ENCODE measurements at places on chromosomes 16 and 17.
A peak's percentile ranks its signal among the peaks of the same experiment; 100 is the strongest.

DNA sequence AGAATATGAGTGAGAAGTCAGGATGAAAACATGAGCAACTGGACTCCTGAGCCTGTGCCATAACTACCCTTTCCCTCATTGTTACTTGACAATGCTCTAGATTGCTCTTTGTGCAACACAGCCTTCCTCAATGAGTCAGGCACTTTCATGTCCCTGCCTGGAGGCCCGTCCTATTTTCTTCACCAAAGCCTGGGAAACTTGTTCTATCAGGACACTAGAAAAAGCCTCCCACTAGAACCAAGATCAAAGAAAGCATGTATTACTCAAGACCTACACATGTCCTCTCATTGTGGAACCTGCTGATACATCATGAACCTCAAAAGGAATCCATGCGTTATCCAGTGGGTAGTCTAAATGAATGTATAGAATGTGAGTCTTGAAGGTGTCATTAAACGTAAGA, 624.5 kb downstream of the TOX3 start:
- no peak for DNase-seq

DNA sequence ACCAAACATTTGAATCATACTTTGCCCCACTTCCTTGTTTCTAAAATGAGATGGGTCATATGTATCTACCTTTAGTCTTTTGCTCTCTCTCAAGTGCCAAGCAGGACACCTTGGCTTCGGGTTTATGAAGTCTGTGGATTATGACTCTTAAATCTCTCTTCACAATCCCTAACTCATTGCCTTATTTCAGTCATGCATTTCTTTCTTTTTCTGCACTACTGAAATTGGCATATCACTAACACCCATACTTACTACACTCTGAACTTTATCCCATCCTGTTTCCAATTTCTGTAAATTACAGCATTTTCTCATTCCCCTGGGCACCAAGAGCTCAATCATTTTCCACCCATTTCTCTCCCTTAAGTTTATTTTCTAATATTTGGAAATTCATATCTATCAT, 42.0 kb downstream of the ABCA9 start:
- DNase-seq: no peak

GRCh38 chr17:59342681-59343131, 11.3 kb downstream of the YPEL2 start:
- no peak for DNase-seq

GRCh38 chr17:75764711-75765421, at the start of gene GALK1:
Gene GALK1 (minus strand): TSS chr17:75765192. CDS start chr17:75765136, 56 bp downstream.
- peak; percentile 39 for DNase-seq

DNA sequence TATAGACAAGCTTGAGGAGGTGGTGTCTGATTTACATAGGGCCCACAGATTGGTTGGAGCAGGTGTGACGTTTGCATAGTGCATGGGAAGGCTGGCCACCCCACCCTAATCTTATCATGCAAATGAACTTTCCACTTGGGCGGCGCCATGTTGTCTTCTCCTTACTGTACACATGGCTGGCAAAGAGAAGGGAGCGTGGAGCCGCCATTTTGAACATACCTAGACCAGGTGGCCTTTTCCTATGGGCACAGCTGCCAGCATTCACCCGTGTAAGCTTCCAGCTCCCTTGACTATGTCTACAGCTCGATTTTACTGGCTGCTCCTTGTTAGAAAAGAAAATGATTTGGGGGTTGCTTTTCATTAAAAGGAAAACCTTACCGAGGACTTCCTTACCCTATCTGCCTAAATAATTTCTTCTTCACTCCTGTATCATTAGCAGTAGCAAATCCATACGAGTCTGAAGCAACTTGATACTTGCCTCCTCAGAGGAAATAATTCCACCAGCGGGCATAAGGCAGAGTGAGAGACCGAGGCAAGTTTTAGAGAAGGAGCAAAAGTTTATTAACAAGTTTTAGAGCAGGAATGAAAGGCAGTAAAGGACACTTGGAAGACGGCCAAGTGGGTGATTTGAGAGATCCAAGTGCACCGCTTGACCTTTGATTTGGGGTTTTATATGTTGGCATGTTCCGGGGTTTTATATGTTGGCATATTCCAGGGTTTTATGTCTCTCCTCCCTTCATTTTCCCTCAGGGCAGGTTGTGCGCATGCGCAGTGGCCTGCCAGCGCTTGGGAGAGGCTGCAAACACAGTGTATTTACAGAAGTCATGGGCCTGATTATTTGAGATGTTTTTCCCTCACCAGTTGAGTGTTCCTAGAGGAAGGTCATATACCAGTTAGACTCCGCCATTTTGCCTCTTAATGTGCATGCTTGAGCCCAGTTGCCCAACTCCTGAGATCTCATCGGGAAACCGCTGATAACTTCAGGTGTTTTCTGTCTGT, 65.7 kb downstream of the MARF1 start:
- peak; percentile 99 for DNase-seq

DNA sequence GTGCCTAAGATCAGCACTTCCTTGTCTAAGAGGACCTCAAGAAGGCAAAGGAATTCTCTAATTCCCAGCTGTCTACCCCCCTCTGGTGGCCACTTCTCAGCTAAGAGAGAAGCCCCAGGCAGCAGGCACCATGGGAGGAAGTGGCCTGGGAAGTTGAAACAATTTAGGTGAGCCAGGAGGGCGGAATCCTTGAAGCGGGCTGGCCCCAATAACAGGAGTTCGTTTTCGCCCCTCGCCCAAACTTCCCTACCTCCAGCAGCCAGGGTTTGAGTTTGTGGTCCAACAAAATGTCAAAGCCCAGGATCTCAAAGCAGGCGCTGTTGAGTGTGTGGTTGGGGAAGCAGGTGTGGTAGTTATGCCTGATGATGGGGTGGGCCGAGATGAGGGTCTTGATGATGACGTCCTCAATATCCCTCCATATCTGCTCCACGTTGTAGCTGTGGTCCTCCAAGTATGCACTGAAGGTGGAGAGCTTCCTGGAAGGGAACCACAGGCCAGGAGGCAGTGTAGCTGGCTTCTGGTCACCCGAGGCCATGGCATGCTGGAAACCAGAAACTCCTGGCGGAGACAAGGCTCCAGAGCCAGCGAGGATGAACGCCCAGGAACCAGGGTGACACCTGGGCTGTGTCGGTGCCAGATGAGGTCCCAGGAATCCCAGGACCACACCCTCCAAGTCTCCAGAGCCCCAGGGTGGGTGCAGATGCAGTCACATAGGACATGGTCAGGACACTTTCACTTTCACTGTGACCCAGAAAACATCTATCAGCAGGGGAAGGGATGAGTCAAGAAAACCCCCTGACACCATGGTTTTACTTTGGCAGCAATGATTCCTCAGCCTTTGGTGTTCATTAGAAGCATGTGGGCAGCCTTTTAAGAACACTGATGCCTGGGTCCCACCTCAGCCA, 25.6 kb downstream of the TTLL6 start:
- peak; percentile 71 for DNase-seq

Data from DMS153 (cell line).